Fibroblast of the aortic adventitia (primary cell): ENCODE measurements at places on chromosomes 2 and 18. TPM values are rescaled to one million over a fixed set of nuclear protein-coding genes. Genes with fewer than 3 reads are reported as not detected.

DNA sequence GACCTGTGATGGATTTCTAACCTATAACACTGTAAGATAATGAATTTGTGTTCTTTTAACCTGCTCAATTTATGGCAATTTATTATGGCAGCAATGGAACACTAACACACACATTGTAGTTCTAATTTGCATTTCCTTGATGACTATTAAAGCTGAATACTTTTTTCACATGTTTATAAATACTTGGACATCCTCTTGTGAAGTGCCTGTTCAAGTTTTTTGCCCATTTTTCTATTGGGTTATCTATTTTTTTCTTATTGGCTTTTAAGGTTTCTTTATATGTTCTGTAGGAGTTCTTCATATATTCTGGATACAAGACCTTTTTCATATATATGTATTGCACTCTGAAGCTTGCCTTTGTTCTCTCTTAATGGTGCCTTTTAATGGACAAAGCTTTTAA, 128.5 kb upstream of the PGAP1 start:
- DNase-seq, result no peak

MYCN gene
- not detected in 2 replicates for total RNA-seq

GPAT2 gene
- total RNA-seq, result 10.2 TPM in 1 of 2 replicates, not detected in the other

GRCh38 chr18:48897531-48897930, 53.2 kb downstream of the SMAD7 start:
- DNase-seq, result peak; percentile 76

SERPINB3 gene
- not detected in 2 replicates for total RNA-seq

DNA sequence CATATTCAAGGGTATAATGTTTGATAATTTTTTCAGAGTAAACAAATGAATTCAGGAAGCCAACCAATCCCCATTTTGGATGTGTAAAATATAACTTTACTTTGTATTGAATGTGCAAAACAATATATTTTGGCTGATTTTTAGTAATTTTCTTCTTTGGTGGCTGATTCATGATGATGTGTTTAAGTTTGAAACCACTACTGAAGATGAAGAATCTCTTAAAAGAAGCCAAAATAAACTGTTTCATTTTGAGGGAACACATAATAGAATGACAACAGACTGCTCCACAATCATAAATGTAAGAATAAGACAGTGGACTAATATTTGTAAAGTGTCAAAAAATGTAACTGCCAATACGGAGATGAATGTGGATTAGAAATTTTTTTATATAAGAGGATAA, 52.5 kb upstream of the TRIM43 start:
- DNase-seq, result no peak
